ENCODE measurements at places on chromosomes 2 and 18.

DNA sequence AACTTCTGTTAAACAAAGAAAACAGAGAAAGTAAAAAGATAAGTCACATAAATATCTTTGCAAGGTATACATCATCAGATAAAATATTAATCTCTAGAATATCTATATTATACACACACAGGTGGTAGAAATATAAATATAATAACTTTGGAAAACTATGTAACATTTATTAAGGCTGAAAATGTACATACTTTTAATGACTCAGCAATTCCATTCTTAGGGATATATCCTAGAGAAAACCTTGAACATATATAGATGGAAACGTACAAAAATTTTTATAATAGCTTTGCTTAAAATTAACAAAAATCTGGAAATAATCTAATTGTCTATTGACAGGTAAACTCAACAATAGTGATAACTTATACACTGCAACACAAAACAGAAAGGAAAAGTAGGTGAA is 381.3 kb downstream of the GPD2 start:
- DNase-seq = no peak

- peak; percentile 5 for DNase-seq
These were observed 545 bp downstream of the GTF3C2 start for GRCh38 chr2:27356056-27356381.

GRCh38 chr2:189147361-189147760 is 32.2 kb downstream of the COL5A2 start:
- DNase-seq = no peak

GRCh38 chr2:118642501-118642900 is 204.9 kb downstream of the EN1 start:
- DNase-seq = no peak

- no peak for DNase-seq
These were observed 7.5 kb upstream of the RND3 start for GRCh38 chr2:150495001-150495400.

- DNase-seq = no peak
These were observed 27.6 kb upstream of the MSTN start for GRCh38 chr2:190090148-190090547.

DNA sequence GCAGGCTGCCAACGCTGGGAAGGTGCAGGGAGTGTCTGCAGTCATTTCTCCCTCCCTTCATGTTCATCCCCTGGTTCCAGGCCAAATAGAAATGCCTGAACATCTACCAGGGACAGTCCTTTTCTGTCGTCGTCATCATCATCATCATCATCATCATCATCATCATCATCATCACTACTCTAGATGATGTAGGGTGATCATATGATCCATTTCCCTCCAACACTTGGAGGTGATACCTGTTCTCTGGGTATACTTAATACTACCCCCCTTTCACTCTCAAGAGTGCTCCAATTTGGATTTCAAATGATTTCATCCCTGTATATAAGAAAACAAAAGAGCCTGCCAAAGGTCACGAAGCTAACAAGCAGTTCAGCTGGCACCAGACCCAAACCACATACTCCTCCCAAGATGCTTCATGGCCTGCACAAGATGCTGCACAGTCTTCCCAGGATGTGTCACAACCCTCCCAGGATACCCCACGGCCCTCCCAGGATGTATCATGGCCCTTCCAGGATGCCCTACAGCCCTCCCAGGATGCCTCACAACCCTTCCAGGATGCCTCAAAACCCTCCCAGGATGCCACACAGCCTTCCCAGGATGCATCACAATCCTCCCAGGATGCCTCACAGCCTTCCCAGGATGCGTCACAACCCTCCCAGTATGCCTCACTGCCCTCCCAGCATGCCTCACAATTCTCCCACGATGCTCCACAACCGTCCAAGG is 257.9 kb downstream of the DYSF start:
- DNase-seq = peak; percentile 30

- DNase-seq = no peak
These were observed 45.7 kb downstream of the NDUFA10 start for GRCh38 chr2:239979243-239980023.

DNA sequence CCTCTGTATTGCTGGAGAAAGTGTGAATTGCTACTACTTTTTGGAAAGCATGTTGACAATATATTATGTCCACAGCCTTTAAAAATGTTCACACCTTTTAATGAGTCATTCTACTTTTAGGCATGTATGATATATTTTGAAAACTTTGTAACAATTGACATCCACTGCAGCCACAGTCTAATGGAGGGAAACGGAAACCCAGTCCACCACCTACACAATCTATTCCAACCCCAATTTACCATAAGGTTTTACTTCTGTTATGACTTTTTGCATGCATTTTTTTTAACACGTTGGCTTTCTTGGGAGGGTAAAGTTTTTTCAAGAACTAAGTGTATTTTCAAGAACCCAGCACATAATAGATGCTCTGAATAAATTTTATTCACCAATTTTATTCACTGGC is 38.5 kb upstream of the ATP8B1 start:
- no peak for DNase-seq

- no peak for DNase-seq
These were observed 429.4 kb downstream of the MBD2 start for GRCh38 chr18:53795061-53795460.

GRCh38 chr2:175606010-175606841 is 395.8 kb downstream of the LNPK start:
- DNase-seq = no peak

- DNase-seq = no peak
These were observed 65.7 kb upstream of the DAPL1 start for GRCh38 chr2:158729451-158729850.

DNA sequence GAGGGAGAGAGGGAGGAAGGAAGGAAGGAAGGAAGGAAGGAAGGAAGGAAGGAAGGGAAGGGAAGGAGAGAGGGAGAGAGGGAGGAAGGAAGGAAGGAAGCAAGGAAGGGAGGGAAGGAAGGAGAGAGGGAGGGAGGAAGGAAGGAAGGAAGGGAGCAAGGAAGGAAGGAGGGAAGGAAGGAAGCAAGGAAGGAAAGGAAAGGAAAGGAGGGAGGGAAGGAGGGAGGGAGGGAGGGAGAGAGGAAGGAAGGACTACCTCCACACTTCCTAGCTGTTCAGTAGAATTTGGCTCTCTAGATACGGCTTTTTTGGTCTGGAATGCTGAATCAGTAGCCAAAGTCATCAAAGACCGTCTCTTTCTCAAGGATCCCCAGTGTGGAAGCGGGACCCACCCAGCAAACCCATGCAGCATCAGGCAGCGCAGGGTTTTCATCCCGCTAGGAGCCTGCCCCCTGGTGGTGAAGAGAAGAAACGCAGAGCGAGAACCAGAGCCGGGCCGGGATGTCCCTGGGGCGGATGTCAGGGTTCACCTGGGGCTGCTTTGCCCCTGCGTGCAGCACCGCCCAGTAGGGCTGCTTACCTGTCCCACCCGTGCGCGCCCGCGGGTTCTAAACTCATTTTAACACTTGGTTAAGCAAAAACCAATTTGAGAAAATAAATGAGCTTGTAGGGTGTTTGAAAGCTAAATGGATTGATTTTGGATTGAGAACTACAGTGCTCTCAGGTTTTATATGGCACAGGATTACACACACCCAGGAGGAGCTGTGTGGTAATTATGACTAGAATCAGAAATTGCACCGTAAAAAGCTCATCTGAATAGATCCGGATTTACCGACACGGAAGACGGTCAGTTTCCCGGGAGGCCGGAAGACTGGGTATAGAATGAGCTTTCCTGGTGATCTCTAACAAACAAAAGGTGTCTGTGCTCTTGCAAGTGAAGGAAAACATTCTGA is 48.1 kb upstream of the ARL4C start:
- DNase-seq = peak; percentile 59

DNA sequence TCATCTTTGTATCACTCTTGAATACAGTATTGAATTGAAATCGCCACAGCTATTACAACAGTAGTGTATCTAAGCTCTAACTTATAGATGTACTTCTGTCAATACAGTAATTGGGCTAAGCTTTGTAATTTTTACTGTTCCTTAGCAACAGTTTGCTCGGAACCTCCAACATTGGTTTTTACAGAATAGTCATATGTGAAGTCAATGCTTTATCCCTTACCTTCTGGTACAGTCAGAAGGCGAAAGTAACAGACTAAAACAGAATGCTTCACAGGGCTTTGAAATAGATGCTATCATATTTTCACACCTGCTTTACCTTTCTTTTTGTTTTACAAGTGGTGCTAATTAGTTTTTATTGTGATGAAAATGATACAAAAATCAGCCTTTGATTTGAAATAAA is 46.9 kb upstream of the CYP20A1 start:
- DNase-seq = no peak

- DNase-seq = no peak
These were observed 144.2 kb downstream of the ALK start for GRCh38 chr2:29777161-29777560.

GRCh38 chr2:135546436-135546835 is 15.2 kb downstream of the R3HDM1 start:
- no peak for DNase-seq
